ENCODE measurements at places on chromosomes 5 and 9.

- no peak for DNase-seq
These were observed 688.4 kb downstream of the PTPRD start for GRCh38 chr9:9924376-9924775.

GRCh38 chr9:132651259-132651658, 18.5 kb downstream of the DDX31 start:
- no peak for DNase-seq

DNA sequence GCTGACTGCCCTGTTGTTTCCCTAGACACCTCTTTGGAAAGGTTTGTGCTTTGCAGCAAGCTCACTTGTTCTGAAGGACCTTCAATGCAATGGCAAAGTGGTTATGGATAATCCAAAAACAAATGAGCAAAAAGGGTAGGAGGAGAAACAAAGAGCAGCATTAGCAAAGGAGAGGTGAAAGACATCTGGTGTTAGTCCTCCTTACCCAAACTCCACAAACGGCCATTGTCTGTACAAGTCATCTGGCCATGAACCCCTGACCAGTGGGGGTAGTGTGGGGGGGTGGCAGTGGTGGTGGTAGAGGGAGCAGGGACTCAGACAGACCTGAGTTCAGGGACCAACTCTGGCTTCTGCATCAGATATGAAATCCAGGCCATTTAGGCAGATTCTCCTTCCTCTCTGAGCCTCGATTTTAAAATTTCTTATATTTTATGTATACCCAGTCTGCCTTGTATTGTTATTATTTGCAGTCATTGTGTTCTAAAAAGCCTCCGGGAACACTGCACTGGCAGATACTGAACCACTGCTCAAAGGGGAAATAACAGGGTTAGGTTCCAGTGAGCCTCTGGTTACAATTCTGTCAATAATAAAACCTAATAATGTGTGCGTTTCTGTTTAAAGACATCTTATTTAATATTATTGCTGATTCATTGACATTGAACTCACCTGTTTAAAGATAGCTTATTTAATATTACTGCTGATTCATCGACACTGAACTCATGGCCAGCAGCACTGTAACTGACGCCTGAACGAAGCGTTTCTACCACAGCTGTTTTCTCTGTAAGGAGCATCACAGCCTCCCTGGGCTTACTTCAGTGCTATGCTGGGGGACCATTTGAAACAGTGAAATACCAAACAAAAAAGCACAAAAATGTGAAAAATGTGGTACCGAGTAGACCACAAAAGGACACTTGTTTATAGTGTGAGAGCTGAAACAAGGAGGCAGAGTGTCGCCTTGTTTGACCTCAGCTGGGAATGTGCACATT, 156.0 kb downstream of the SEC61B start:
- DNase-seq: no peak

- no peak for DNase-seq
These were observed at the start of gene TENT4A for GRCh38 chr5:6713274-6714225. TSS of gene TENT4A (plus strand) at chr5:6713432. CDS start at chr5:6713984, 552 bp downstream.

- DNase-seq: no peak
These were observed at the start of gene CDH12 for GRCh38 chr5:22852807-22853660. TSS of gene CDH12 (minus strand) at chr5:22853344.

GRCh38 chr5:167063788-167064187, 1227.7 kb upstream of the WWC1 start:
- no peak for DNase-seq

- no peak for DNase-seq
These were observed 22.3 kb downstream of the FBXW2 start for GRCh38 chr9:120770931-120771330.

DNA sequence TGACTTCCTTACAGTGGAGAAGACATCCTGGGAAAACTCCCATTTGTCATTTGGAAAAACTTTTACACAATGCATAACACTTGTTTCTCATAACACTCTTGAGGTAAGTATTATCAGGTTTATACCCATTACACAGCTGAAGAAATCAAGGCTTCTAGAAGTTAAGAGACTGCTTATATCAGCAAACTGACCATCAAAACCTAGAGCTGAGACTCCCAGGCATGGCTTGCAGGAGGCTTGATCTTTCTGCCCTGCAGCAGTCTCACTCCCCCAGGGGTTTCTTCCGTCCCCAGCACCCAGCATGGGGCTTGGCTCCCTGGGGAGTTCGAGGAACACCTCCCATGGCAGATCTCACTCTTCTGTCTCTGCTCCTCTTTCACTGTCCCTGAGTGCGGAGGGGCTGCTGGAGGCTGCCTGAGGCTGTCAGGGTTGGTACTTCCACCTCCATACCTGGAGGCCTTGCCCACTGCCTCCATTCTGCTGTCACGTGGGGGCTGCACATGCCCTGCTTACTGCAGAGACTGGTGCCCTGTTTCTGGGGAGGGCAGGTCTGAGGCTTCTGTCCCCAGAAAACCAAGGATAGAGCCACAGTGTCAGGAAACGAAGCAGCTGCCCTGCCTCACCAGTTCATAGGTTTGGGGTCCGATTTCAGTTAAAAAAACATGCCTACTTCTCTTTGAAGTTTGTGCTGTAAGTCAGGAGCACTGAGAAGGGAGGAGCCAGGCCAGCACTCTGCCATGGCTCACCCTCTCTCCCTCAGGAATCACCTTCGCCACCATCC, 202.5 kb downstream of the PAX5 start:
- DNase-seq: no peak

Measured in SK-N-MC (cell line).